ENCODE measurements at places on chromosomes 5 and 9. TPM values are rescaled to one million over a fixed set of nuclear protein-coding genes. Genes with fewer than 3 reads are reported as not detected.

Gene ARID3C
- total RNA-seq = 0.31 TPM

Gene ANXA2R
- total RNA-seq = 1.5 TPM

Gene FIBCD1
- total RNA-seq = 0.26 TPM

Gene PITX1
- 0.44 TPM for total RNA-seq

Gene ORM2
- not detected for total RNA-seq

Gene TYRP1
- not detected for total RNA-seq

Gene HNRNPA0
- total RNA-seq = 7.5 TPM

Gene CDH9
- total RNA-seq = not detected

Gene PTRH1
- total RNA-seq = 36.9 TPM

Gene PCDHA7
- total RNA-seq = 0.13 TPM

Gene SLCO6A1
- not detected for total RNA-seq

Gene GARIN3
- total RNA-seq = not detected

Gene TOR4A
- total RNA-seq = 35.7 TPM

Gene PTGR1
- total RNA-seq = 62.7 TPM

Gene THBS4
- total RNA-seq = 1.3 TPM

Gene C5orf58
- total RNA-seq = not detected

Gene PCDHGB6
- 4.7 TPM for total RNA-seq

Gene CCDC171
- 2.9 TPM for total RNA-seq

Gene BARHL1
- not detected for total RNA-seq

Gene IL13
- total RNA-seq = not detected

Gene PURA
- total RNA-seq = 33.6 TPM

Gene OR13F1
- total RNA-seq = not detected

Gene DNAI1
- not detected for total RNA-seq

Gene ALDOB
- not detected for total RNA-seq

Gene SOWAHA
- total RNA-seq = not detected

Gene PCDHA10
- under 0.01 TPM for total RNA-seq

Gene SLC1A3
- 0.19 TPM for total RNA-seq

Gene MARCHF11
- not detected for total RNA-seq

Gene CDH6
- 44.7 TPM for total RNA-seq

Gene CSF1R
- not detected for total RNA-seq

Gene PCDHGA9
- 5.7 TPM for total RNA-seq

Gene DND1
- total RNA-seq = 0.13 TPM

Gene CCNO
- 0.40 TPM for total RNA-seq

Gene CA9
- total RNA-seq = not detected

Gene DPM2
- total RNA-seq = 11.1 TPM

Gene HTR1A
- not detected for total RNA-seq

Gene CCL28
- 1.6 TPM for total RNA-seq
